ENCODE measurements at places on chromosomes 12 and 14.

GRCh38 chr12:12608557-12608957 lies 3.1 kb upstream of the CREBL2 start:
- H3K36me3 ChIP-seq = no peaks in the 10 kb centered on the region
- no peak overlapping the region for H3K4me3 ChIP-seq
- H3K4me1 ChIP-seq = peaks cover 11% of the 10 kb centered on the region
- no peak overlapping the region for H3K27ac ChIP-seq
- H3K27me3 ChIP-seq = no peaks in the 10 kb centered on the region

GRCh38 chr12:75932241-75932640 lies 99.3 kb downstream of the PHLDA1 start:
- no peak overlapping the region for H3K27ac ChIP-seq
- DNase-seq = no peak
- H3K36me3 ChIP-seq = no peaks in the 10 kb centered on the region
- H3K27me3 ChIP-seq = no peaks in the 10 kb centered on the region

GRCh38 chr12:42475106-42475505 lies 114.4 kb downstream of the PRICKLE1 start:
- H3K36me3 ChIP-seq = no peaks in the 10 kb centered on the region
- H3K27me3 ChIP-seq = no peaks in the 10 kb centered on the region
- no peak overlapping the region for H3K4me3 ChIP-seq

GRCh38 chr12:31962076-31962475 lies 2.9 kb downstream of the RESF1 start:
- no peak for DNase-seq
- H3K27me3 ChIP-seq = no peaks in the 10 kb centered on the region
- H3K36me3 ChIP-seq = peaks cover 2% of the 10 kb centered on the region
- H3K27ac ChIP-seq = no peak overlapping the region
- H3K4me3 ChIP-seq = no peak overlapping the region
- peaks cover 31% of the 10 kb centered on the region for H3K4me1 ChIP-seq

- H3K27me3 ChIP-seq = no peaks in the 10 kb centered on the region
- H3K4me3 ChIP-seq = no peak overlapping the region
- H3K36me3 ChIP-seq = no peaks in the 10 kb centered on the region
- H3K27ac ChIP-seq = no peak overlapping the region
- no peaks in the 10 kb centered on the region for H3K4me1 ChIP-seq
Measured at GRCh38 chr14:93301821-93302447, 30.9 kb downstream of the BTBD7 start.

GRCh38 chr14:67285876-67286452 lies 44.7 kb downstream of the PALS1 start:
- H3K27me3 ChIP-seq = no peaks in the 10 kb centered on the region
- H3K4me1 ChIP-seq = no peaks in the 10 kb centered on the region
- H3K36me3 ChIP-seq = no peaks in the 10 kb centered on the region
- no peak overlapping the region for H3K4me3 ChIP-seq

GRCh38 chr12:49367381-49368239 lies at the start of gene SPATS2:
TSS of gene SPATS2 (plus strand) at chr12:49367462. CDS start at chr12:49461013, 93,551 bp downstream.
- peak; percentile 91 for DNase-seq
- peak within 1 kb of the TSS; percentile 93 for H3K27ac ChIP-seq
- peaks cover 2% of the 10 kb centered on the region for H3K4me1 ChIP-seq
- H3K27me3 ChIP-seq = no peaks in the 10 kb centered on the region

DNA sequence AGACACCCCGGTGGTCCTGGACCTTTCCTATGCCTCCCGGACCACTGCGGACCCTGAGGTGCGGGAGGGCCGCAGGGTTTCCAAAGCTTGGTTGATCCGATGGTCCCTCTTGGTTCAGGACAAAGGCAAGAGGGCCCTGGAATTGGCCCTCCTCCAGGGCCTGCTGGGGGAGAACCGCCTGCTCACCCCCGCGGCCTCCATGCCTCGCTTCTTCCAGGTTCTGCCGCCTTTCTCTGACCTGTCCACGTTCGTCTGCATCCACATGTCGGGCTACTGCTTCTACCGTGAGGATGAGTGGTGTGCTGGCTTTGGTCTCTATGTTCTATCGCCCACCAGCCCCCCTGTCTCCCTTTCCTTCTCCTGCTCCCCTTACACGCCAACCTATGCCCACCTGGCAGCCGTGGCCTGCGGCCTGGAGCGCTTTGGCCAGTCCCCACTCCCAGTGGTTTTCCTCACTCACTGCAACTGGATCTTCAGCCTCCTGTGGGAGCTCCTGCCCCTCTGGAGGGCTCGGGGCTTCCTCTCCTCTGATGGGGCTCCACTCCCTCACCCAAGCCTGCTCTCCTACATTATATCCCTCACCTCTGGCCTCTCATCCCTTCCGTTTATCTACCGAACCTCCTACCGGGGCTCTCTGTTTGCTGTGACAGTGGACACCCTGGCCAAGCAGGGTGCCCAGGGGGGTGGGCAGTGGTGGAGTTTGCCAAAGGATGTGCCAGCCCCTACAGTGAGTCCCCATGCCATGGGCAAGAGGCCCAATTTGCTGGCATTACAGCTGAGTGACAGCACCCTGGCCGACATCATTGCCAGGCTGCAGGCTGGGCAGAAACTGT lies 13.8 kb downstream of the CBLN3 start:
- no peak overlapping the region for H3K4me3 ChIP-seq
- no peak for DNase-seq
- no peaks in the 10 kb centered on the region for H3K27me3 ChIP-seq
- no peaks in the 10 kb centered on the region for H3K36me3 ChIP-seq
- H3K27ac ChIP-seq = no peak overlapping the region
- H3K4me1 ChIP-seq = peaks cover 16% of the 10 kb centered on the region

- H3K4me3 ChIP-seq = no peak overlapping the region
- H3K36me3 ChIP-seq = no peaks in the 10 kb centered on the region
- peaks cover 68% of the 10 kb centered on the region for H3K4me1 ChIP-seq
- H3K27ac ChIP-seq = peak overlapping the region; percentile 89
Measured at GRCh38 chr12:89384807-89385206, 32.5 kb upstream of the DUSP6 start.

- no peaks in the 10 kb centered on the region for H3K36me3 ChIP-seq
- no peak for DNase-seq
- no peak overlapping the region for H3K4me3 ChIP-seq
- H3K27me3 ChIP-seq = no peaks in the 10 kb centered on the region
- no peak overlapping the region for H3K27ac ChIP-seq
- no peaks in the 10 kb centered on the region for H3K4me1 ChIP-seq
Measured at GRCh38 chr14:71362920-71363584, 455.8 kb downstream of the PCNX1 start.

GRCh38 chr14:45361727-45362126 lies 108.7 kb upstream of the MIS18BP1 start:
- DNase-seq = no peak
- H3K4me3 ChIP-seq = no peak overlapping the region

GRCh38 chr14:99779751-99780150 lies 13.5 kb upstream of the EML1 start:
- no peak for DNase-seq
- no peak overlapping the region for H3K4me3 ChIP-seq
- H3K27ac ChIP-seq = no peak overlapping the region
- no peaks in the 10 kb centered on the region for H3K36me3 ChIP-seq
- peaks cover 10% of the 10 kb centered on the region for H3K4me1 ChIP-seq

GRCh38 chr12:93592641-93593406 lies 20.3 kb downstream of the SOCS2 start:
- no peaks in the 10 kb centered on the region for H3K36me3 ChIP-seq
- H3K27ac ChIP-seq = peak overlapping the region; percentile 42
- H3K27me3 ChIP-seq = no peaks in the 10 kb centered on the region
- H3K4me1 ChIP-seq = peaks cover 2% of the 10 kb centered on the region
- no peak overlapping the region for H3K4me3 ChIP-seq

DNA sequence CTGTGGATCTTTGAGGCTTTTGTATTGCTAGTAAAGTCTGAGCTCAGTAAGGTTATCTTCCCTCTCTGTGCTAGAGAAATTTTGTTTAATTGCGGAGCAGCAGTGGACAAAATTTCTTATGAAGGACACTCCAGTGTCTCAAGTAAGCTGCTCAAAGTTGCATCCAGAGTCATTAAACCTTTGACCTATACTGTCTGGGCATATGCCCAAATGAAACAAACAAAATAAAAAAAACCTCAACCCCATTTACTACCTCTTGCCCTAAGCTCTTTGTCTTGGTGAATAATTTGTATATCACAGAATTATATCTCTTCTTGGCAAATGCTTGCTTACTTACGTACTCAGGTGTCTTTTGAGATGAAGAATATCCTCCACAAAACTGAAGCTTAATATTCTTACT lies 465.2 kb downstream of the SOX5 start:
- no peak for DNase-seq
- no peaks in the 10 kb centered on the region for H3K36me3 ChIP-seq
- no peaks in the 10 kb centered on the region for H3K27me3 ChIP-seq
- H3K27ac ChIP-seq = no peak overlapping the region
- peaks cover 5% of the 10 kb centered on the region for H3K4me1 ChIP-seq

DNA sequence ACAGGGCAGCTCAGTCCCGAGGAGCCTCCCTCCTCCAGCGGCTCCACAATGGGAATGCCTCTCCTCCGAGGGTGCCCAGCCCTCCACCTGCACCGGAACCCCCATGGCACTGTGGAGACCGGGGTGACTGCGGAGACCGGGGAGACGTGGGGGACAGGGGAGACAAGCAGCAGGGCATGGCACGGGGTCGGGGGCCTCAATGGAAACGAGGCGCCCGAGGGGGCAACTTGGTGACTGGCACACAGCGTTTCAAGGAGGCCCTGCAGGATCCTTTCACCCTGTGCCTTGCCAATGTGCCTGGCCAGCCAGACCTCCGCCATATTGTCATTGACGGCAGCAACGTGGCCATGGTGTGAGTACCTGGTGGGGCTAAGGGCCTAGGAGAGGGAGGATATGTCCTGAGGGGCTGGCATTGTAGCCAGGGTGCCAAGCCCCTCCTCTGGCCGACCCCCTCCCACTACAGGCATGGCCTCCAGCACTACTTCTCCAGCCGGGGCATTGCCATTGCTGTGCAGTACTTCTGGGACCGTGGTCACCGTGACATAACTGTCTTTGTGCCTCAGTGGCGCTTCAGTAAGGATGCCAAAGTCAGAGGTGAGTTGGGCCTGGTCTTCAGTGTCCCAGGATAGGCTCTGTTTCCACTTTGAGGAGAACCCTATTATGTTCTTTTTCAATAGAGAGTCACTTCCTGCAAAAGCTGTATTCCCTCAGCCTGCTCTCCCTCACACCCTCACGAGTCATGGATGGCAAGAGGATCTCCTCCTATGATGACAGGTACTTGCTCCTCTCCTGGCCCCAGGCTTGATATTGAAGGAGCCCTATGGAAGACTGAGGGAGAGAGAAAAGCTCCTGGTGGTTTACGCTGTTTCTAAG lies 2.7 kb downstream of the KHNYN start:
- DNase-seq = no peak
- H3K4me1 ChIP-seq = peaks cover 31% of the 10 kb centered on the region
- H3K36me3 ChIP-seq = peaks cover 30% of the 10 kb centered on the region

DNA sequence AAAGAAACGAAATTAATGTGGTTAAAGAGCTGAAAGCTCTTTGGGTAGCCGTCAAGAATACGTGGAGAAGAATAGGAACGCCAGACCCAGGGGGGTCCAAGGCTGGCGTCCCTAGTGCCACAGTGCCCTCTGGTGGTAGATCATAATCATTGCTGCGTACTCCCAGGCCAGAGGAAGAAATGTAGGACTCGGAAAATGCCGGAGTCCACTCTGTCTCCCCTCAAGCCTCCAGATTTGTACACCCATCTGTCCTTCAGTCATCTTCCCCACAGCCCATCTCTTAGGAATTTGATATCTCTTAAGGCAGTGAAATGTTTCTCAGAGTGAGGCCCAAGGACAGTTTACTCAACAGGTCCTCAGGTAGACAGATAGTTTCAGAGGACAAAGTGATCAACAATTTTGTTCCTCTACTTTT lies 25.4 kb upstream of the PLEKHG6 start:
- H3K4me3 ChIP-seq = no peak overlapping the region
- no peaks in the 10 kb centered on the region for H3K27me3 ChIP-seq
- no peak overlapping the region for H3K27ac ChIP-seq

DNA sequence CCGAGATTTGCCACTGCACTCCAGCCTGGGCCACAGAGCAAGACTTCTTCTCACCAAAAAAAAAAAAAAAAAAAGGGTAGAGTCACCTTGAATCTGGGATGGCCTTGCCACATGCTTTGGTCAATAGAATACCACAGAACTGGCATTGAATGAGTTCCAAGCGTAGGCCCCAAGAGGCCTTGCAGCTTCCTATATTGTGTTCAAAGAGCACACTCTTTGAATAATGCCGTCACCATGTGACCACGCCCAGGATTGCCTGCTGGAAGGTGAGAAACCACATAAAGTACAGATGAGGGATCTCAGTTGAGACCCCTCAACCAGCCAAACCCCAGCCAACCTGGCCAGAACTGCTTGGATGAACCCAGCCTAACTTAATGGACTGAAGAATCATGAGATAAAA lies 239.2 kb upstream of the AMIGO2 start:
- H3K4me3 ChIP-seq = no peak overlapping the region
- H3K36me3 ChIP-seq = no peaks in the 10 kb centered on the region
- H3K27ac ChIP-seq = no peak overlapping the region

DNA sequence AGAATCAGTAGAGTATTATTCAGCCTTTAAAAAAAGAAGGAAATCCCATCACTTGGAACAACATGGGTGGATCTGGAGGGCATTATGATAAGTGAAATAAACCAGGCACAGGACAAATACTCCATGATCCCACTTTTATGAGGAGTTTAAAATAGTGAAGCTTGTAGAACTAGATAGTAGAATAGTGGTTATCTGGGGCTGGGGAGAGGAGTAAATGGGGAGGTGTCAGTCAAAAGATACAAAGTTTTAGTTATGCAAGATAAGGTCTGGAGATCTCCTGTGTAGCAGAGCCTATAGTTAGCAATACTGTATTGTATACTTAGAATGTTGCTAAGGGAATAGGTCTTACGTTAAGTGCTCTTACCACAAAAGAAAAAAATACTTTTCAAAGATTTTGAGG lies 64.9 kb downstream of the RIC8B start:
- H3K36me3 ChIP-seq = no peaks in the 10 kb centered on the region
- H3K27me3 ChIP-seq = no peaks in the 10 kb centered on the region
- DNase-seq = no peak
- H3K27ac ChIP-seq = no peak overlapping the region
- no peak overlapping the region for H3K4me3 ChIP-seq

GRCh38 chr14:79376557-79376956 lies 834.7 kb downstream of the DIO2 start:
- no peak overlapping the region for H3K4me3 ChIP-seq
- DNase-seq = no peak
- no peaks in the 10 kb centered on the region for H3K27me3 ChIP-seq
- H3K27ac ChIP-seq = no peak overlapping the region
- no peaks in the 10 kb centered on the region for H3K36me3 ChIP-seq

- H3K36me3 ChIP-seq = no peaks in the 10 kb centered on the region
- no peaks in the 10 kb centered on the region for H3K4me1 ChIP-seq
- H3K27ac ChIP-seq = no peak overlapping the region
- H3K4me3 ChIP-seq = no peak overlapping the region
- H3K27me3 ChIP-seq = no peaks in the 10 kb centered on the region
Measured at GRCh38 chr14:50783563-50783962, 47.4 kb downstream of the NIN start.

DNA sequence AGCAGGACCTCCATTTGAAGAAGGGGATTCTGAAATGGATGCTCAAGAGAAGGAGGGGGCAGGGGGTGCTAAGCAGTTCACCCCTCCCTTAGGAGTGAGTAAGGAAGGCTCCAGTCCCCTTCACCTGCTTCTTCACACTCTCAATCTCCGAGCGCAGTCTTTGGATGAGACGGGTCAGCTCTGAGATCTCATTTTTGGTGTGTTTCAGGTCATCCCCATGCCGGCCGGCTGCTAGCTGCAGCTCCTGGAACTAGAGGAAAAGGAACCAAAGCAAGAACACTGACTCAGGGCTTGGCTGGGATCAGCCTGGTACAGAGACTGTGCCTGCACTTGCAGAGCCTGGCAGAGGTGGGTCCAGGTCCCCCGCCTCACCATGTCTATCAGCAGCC lies 7.3 kb downstream of the KRT73 start:
- H3K27me3 ChIP-seq = no peaks in the 10 kb centered on the region
- H3K27ac ChIP-seq = no peak overlapping the region
- H3K4me3 ChIP-seq = no peak overlapping the region
- no peak for DNase-seq
- H3K36me3 ChIP-seq = no peaks in the 10 kb centered on the region

GRCh38 chr12:45912774-45913173 lies 77.6 kb downstream of the SCAF11 start:
- DNase-seq = no peak
- peaks cover 3% of the 10 kb centered on the region for H3K4me1 ChIP-seq
- no peaks in the 10 kb centered on the region for H3K36me3 ChIP-seq

Measured in liver (tissue), 10 donors.